ENCODE measurements at places on chromosomes 5 and 9.

- DNase-seq = no peak
Measured at GRCh38 chr5:33558489-33558888, 117.7 kb downstream of the TARS1 start.

DNA sequence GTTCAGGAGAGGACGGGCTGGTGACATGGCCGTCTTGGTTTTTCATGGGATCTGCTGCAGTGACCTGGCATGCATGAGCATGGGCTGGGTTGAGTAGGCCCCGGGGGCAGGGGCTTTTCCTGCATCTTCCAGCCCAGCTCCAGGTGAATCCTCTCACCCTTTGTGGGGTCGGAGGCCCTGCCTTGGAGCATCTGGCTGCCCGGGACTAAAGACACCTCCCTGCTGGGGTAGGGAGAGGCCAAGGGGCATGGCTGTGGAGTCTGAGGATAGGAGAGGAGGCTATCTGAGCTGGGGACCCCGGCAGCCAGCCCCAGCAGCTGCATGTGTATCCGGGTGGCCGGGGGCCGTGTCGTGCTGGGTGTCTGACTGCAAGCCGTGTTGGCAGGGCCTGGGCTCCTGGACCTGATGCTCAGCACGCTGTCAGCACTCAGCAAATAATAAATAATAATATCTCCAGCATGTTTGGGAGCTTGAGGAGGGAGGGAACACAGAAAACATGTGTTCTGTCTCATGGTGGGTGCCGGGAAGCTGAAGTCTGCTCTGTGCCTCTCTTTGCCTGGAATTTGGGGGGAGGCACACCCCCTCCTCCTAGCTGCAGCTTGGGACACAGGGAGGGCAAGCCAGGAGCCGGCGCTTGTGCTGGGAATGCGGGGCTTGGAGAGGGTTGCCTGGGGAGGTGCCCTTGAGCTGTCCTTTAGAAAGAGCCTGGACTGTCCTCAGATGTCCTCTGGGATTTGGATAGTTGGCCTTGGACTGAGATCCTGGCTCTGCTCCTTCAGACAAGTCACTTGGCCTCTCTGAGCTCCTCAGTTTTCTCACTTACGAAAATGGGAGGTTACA, 28.4 kb upstream of the PITX1 start:
- no peak for DNase-seq

- no peak for DNase-seq
Measured at GRCh38 chr5:99102073-99102697, 173.4 kb upstream of the CHD1 start.

- no peak for DNase-seq
Measured at GRCh38 chr5:53326424-53327153, 153.8 kb upstream of the FST start.

GRCh38 chr5:26192486-26192885, 845.9 kb downstream of the CDH9 start:
- DNase-seq = peak; percentile 1

DNA sequence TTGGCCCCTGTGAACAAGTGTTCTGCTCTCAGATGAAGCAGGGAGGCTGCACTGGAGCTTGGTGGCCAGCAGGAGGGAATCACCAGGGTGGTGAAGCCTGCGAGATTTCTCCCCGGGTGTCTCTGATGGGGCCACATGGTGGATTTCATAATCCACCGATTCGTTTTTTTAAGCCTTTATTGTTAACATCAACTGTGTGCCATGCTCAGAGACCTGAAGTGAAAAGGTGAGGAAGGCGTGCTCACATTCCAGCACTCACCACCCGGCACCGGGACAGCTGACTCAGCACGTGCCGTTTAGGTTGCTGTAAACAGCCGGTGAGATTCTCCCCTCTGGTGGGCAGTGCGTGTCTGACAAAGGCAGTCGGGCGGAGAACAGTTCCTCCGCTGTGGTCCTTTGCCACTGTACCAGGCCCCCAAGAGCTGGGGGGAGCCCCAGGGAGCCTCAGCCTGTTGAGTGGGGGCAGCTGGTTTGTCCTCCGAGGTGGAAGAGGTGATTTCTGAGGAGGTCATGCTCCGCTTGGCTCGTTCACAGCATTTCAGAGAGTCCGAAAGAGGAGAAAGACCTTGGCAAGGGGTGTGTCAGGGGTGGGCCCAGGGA, 12.7 kb upstream of the AHRR start:
- no peak for DNase-seq

GRCh38 chr5:139271201-139272027, 22.1 kb upstream of the MATR3 start:
- DNase-seq = no peak

- DNase-seq = no peak
Measured at GRCh38 chr5:77431286-77431685, 60.8 kb downstream of the WDR41 start.

GRCh38 chr5:74468421-74468820, 172.1 kb downstream of the ENC1 start:
- DNase-seq = no peak

GRCh38 chr9:38024036-38024681, 44.9 kb downstream of the SHB start:
- DNase-seq = no peak

- no peak for DNase-seq
Measured at GRCh38 chr5:407801-408268, 35.1 kb upstream of the EXOC3 start.

DNA sequence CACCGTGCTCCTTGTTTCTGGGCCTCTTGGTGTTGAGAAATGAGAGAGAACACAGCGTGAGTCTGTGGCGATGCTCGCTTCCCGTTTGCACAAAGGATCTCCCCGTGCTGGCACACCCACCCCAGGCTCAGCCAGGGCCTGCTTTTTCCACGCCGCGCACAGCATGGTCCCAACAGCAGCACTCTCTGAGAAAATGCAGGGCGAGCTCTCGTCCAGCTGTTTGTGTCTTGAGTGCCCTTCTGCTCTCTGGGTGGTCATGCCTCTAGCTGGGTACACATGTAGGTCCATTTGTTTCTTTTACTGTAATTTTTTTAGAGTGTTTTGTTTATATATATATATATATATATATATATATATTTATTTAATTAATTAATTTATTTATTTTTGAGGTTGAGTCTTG, 26.6 kb downstream of the FBXW5 start:
- DNase-seq = no peak

DNA sequence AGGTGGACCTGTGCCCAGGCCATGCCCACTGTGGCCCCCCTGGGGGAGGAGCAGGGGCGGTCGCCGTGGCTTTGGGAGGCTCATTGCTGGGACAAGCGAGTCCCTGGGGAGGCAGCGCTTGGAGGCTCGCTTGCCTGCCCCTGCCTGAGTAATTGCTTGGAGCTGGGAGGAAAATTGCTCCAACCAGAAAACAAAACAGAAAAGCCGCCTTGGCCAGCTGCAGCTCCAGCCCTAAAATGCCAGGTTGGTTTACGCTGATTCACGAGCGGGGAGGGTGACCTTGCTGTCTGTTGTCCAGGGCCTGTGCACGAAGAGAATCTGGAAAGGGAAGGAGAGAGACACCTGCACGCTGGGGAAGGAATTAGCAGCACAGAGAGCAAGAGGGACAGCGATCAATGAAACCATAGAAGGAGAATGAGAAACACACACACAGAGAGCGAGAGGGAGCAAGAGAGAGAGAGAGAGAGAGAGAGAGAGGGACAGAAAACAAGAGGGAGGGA, 25.3 kb downstream of the NTNG2 start:
- DNase-seq = no peak

- no peak for DNase-seq
Measured at GRCh38 chr5:40841068-40841805, at the start of gene CARD6. CARD6 (plus strand) TSS chr5:40841367; CDS start chr5:40841383, 16 bp downstream.

GRCh38 chr5:137361280-137361679, 137.8 kb downstream of the SPOCK1 start:
- peak; percentile 59 for DNase-seq

DNA sequence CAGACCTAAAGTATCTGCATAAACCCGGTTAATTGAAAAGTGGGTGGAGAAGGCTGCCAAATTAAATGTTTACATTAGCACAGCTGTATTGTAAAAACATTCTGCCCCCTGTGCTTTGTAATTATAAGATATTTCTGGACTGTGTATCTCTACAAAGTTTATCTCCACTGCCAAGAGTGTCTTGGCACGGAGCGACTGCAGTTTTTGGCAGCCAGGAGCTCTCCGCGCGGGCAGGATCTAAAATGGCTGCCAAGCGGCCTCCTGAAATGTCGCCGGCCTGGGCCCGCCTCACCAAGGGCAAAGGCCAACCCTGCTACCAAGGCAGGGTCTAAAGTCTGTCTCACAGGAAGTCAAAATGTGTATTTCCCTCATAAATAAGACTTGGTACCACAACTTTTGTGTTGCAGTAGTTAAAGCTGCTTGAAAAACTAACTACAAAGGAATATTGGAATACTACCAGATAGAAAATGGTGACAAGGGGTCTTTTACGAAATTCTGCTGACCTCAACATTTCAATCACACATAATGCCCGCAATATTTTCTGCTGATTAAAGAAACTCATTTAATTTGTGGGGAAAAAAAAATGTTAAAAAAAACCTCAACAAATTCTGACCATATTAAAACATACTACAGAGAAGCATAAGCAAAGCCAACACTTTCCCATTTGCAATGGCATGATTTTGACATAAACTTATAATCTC, 110.4 kb downstream of the NFIB start:
- DNase-seq = no peak

- DNase-seq = no peak
Measured at GRCh38 chr5:82603033-82603987, 325.2 kb upstream of the RPS23 start.

GRCh38 chr5:112200131-112200530, 218.9 kb downstream of the EPB41L4A start:
- DNase-seq = no peak

DNA sequence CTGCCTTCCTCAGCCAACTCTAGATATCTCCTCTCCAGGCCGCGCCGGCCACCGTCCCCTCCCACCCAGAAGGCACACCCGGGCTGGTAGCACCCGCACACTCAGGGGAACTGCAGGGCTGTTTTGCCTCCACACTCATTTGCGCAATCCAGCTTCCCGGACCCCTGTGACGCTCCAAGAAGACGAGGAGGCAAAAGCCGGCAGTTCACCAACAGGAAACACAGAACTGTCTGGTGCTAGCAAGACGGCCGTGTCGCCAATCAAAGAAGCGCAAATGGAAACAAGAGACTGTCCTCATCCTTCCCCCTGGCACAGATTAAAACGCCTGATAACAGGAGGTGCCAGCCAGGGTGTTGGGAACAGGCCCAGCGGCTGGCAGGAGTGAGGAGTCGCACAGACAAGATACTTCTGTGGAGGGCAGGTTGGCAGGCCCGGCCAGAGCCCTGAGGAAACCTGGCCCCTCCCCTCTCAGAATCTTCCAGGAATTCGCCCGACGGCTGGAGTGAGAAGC, 7.8 kb downstream of the AGPAT2 start:
- no peak for DNase-seq

- DNase-seq = no peak
Measured at GRCh38 chr5:172564883-172565282, 76.2 kb upstream of the NEURL1B start.

- DNase-seq = no peak
Measured at GRCh38 chr9:94160594-94161501, 76.6 kb downstream of the PTPDC1 start.

- DNase-seq = no peak
Measured at GRCh38 chr5:33941090-33941489, 4.9 kb downstream of the RXFP3 start.

DNA sequence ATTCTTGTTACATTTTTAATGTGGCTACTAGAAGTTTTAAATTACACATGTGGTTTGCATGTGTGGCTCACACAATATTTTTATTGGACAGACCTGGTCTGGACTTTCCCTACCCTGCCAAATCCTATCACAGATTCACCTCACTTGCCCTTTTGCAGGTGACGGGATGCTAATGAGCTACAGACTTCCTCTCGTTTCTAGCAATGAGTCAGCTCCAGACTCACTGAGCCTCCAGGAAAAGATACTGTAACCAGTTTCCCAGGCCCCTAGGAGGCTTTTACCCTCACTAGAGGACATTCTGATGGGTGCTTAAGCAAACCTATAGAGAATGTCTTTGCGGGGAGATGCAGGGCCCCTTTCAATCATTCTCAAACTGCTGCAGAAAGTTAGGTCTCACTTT, 135.4 kb downstream of the WDR41 start:
- DNase-seq = peak; percentile 4

DNA sequence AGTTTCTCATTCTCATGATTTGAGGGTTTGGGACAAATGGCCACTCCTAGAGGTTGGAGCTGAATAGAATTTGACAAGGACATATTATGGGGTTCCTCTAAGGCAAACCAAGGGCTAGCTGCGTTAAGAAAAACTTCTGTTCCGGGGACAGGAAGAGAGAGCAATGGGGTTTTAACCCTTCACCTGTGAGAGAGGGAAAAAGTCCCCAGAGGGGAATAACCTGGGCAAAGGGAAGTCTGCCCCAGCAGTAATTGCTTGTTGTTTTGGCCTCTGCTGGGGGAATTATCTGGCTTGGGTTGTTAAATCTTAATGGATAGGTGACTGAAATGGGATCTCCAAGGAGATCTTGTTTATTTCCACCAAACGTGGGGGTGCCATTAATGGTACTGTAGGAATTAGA, 110.1 kb upstream of the MOCS2 start:
- no peak for DNase-seq

DNA sequence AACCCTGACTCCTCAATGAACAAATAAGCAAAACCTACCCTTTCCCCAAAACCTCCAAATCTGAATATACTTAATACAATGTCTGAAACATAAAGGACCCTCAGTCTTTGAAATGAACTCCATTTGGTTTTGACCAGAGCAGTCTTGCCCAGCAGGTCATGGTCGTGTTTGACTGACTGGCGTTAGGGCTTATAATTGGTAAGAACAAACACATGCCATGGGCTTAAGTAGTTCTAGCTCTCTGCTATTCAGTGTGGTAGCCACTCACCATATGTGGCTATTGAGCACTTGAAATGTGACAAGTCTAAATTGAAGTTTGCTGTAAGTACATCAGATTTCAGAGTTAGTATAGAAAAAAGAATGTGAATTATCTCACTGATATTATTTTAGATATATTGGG, 42.1 kb downstream of the LRRTM2 start:
- no peak for DNase-seq

DNA sequence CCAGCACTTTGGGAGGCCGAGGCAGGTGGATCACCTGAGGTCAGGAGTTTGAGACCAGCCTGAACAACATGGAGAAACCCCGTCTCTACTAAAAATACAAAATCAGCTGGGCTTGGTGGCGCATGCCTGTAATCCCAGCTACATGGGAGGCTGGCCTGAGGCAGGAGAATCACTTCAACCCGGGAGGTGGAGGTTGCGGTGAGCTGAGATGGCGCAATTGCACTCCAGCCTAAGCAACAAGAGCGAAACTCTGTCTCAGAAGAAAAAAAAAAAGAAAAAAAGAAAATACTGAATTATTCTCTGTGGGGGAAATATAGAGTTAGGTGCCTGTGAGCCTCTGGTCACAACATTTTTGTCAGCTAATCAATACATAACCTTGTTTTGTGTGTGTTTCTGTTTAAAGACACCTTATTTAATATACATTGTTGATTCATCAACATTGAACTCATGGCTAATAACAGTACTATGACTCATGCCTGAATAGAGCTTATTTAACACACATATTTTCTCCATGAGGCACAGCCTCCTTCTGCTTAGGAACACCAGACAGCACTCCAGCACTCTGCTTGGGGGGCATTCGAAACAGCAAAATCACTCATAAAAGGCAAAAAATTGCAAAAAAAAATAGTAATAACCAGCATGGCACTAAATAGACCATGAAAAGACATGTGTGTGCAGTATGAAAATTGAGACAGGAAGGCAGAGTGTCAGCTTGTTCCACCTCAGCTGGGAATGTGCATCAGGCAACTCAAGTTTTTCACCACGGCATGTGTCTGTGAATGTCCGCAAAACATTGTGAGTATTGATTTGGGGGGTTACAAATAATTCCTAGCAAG, at the start of gene IL31RA:
TSS of gene IL31RA (plus strand) at position 519 of the 836 bp plus-strand sequence. CDS start at position 733, 214 bp downstream.
- DNase-seq = peak; percentile 73

- no peak for DNase-seq
Measured at GRCh38 chr5:134530301-134531077, 5.0 kb downstream of the JADE2 start.

- DNase-seq = no peak
Measured at GRCh38 chr9:92745331-92745730, 19.3 kb downstream of the BICD2 start.
